RKO (cell line): ENCODE measurements at places on chromosomes 7 and 10.

GRCh38 chr10:110008518-110009339 lies 945 bp downstream of the ADD3 start:
- peak; percentile 35 for DNase-seq

DNA sequence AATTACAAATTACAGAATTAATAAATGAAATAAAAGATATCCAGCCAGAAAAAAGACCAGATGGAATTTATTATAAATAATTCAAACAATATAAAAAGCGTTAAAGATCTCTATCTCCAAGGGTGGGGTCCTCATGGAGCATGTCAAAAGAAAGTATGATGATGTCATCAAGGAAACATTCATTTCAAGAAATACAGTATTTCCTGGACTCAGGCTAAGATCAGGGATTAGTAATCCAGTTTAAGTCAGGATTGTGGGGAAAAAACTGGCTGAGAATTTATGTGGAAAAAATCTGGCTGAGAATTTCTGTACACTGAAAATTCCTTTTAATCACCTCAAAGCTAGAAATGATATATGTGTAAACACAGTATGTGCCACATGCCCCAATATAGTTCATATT lies 1075.3 kb downstream of the XPNPEP1 start:
- DNase-seq, result no peak

DNA sequence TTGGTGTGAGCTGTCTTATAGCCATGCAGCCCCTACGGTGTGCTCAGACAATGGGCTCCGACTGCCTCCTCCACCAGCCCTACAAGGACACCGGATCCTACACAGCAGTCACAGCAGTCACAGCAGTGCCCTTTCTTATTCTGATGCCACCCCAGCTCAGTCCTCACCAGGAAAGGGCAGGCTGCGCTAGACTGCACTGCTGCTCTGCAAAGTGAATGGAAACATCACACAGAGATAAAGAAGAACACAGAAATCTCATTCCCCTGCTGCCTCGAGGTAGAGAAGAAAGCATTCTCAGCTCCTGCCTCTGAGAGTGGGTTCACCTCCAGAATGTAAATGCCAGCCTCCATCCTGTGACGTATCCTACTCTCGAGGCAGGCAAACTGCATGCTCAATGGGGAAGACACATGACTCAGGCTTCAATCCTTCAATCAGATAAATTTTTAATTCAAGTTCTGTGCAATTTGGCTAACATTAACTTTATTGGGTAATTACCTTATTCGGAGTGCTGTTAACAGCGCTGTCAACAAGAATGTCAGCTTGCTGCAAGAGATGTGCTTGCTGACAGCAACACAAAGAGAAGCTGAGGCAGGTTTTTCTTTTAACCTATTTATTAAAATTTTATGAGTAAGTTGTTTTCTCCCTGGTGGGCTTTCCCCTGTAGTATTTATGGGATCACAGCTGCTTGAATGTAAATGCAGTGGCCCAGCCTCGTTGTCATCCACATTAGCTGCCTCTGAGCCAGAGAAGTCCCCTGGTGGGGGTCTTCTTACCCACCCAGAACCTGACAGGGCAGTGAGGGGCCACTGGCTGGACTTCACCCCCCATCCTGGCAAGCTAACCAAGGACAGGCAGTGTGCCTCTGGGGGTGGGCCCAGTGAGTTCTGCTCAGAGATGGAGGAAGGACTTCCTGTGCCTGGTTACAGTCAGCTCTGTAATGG lies 241.3 kb upstream of the KMT2E start:
- DNase-seq, result no peak

DNA sequence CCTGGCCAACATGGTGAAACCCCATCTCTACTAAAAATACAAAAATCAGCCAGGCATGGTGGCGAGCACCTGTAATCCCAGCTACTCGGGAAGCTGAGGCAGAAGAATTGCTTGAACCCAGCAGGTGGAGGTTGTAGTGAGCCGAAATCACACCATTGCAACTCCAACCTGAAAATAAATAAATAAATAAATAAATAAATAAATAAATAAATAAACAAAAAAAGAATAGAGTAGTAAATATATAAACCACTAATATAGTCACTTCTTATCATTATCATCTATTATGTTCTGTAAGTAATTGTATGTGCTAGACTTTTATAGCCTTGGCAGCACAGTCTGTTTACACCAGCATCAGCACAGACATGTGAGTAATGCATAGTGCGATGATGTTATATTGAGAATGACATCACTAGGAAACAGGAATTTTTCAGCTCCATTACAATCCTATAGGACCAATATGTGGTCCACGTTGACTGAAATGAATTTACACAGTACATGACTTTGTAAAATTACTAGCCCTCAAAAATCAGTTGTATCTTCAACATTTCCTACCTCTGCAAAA lies 385.4 kb upstream of the ANKRD30A start:
- DNase-seq, result peak; percentile 15

DNA sequence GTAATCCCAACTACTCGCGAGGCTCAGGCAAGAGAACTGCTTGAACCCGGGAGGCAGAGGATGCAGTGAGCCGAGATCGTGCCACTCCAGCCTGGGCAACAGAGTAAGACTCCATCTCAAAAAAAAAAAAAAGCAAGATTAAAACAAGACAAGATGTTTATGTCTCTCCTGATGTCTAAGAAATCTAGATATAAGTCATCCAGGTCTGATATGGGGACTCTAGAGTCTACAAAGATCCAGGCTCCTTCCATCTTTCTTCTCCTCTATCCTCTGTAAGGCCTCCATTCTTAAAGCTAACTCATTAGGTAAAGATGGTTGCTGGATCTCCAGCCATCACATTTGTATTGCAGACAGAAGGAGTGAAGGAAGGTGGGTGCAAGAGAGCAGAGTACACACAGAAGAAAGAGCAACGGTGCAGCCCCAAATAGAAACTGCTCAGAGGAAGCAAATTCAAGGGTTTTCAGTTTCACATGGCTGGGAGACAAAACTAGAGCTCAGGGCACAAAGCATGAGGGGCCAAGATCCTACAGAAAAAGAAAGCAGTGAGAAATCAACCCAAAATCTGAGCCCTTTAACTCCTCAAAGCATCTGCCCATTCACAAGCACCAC lies 57.6 kb downstream of the USP6NL start:
- no peak for DNase-seq

- DNase-seq, result peak; percentile 34
Measured at GRCh38 chr10:131786756-131787605, 113.8 kb upstream of the PPP2R2D start.

DNA sequence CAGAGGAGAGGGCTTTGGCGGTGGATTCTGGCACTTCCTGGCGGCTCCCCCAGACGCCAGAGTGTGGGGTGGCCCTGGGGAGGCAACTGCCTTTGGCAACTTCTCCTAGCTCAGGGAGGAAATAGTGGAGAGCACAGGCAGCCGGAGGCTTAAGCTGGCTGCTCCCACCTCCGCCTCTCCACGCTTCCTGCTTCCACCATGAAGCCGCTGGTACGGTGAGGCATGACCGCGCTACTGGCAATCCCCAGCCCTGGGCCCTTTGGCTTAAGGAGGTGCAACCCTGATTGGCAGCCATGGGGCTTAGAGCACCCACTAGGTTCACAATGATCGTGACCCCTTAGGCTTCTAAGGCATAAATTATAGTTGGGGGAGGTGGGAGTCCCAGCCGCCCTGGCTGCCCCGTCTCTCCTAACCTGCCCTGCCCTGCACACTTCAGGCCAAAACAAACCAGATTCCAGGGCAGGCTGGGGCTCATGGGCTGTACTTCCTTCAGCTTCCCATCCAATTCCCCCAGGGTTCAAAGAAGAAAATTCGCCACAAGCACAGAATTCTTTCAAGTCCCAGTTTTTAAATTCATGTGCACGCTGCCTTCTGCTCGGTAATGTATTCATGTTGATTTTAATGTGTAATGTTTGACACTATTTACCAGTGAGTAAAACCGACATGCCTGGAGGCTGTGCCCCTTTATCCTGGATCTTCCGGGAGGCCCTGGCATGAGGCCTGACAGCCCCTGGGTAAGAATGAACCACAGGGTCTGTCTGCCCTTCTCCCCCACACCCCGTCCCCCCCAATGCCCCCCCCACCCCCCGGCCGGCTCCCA lies 90.7 kb upstream of the LRRC4 start:
- DNase-seq, result no peak

- no peak for DNase-seq
Measured at GRCh38 chr7:123735539-123735938, 13.3 kb downstream of the WASL start.

DNA sequence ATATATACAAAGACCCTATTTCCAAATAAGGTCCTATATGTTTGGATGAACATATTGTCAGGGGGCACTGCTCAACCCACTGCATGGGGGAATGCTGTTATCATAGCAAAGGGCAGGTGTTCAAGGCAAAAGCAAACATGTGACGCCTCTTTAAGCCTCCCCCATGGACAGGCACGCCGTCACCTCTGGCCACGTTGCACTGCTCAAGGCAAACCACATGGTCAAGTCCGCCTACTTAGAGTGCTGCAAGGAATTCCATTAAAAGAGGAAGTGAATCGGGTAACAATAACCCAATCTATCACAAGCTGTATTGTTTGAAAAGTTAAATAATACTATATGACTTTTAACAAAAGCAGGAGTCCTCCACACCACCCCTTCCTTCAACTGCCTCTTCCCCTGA lies 8.8 kb upstream of the CALD1 start:
- no peak for DNase-seq

- no peak for DNase-seq
Measured at GRCh38 chr10:111186358-111186757, 109.5 kb downstream of the ADRA2A start.

DNA sequence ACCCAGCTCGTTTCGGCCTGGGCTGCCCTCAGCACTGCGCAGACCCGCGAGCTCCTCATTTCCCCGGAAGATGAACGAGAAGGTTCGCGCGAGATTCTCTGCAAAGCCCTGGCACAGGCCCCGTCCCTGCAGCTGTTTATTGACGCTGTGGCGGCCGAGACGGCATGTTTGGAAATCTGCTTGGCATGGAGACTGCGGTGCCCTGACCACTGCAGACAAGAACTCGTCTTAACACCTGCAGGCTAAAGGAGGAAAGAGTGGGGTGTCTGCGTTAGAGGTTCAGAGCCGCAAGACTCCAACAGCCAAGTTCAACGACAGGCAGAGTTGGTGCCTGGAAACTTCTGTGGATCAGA lies 125.6 kb downstream of the DNAJB6 start:
- no peak for DNase-seq
